GM23338 (cell line): ENCODE measurements at places on chromosomes 5 and 9. TPM values are rescaled to one million over a fixed set of nuclear protein-coding genes. Genes with fewer than 3 reads are reported as not detected.

Gene PTGDS
- 1.9 TPM in 1 of 2 replicates, not detected in the other for total RNA-seq

Gene TMEFF1
- total RNA-seq = 75.8 and 85.2 TPM in 2 replicates

Gene GPRIN1
- 11.7 and 14.6 TPM in 2 replicates for total RNA-seq

Gene PCDHGA10
- 3.4 and 6.5 TPM in 2 replicates for total RNA-seq

Gene SHISAL2B
- 3.9 and 12.3 TPM in 2 replicates for total RNA-seq

Gene STPG3
- total RNA-seq = not detected in 2 replicates

Gene SLC6A19
- not detected in 2 replicates for total RNA-seq

Gene OTP
- not detected in 2 replicates for total RNA-seq

Gene FRRS1L
- total RNA-seq = 0.78 and 1.1 TPM in 2 replicates

GRCh38 chr5:143271431-143271830 is 132.1 kb downstream of the NR3C1 start:
- 0 out of 2 replicates have a peak, but pooled peaks cover 4% of the 10 kb centered on the region for H3K36me3 ChIP-seq
- H3K27me3 ChIP-seq = no peaks in the 10 kb centered on the region
- no peak for DNase-seq
- H3K4me3 ChIP-seq = no peak overlapping the region
- H3K27ac ChIP-seq = no peak overlapping the region
- H3K4me1 ChIP-seq = no peaks in the 10 kb centered on the region

DNA sequence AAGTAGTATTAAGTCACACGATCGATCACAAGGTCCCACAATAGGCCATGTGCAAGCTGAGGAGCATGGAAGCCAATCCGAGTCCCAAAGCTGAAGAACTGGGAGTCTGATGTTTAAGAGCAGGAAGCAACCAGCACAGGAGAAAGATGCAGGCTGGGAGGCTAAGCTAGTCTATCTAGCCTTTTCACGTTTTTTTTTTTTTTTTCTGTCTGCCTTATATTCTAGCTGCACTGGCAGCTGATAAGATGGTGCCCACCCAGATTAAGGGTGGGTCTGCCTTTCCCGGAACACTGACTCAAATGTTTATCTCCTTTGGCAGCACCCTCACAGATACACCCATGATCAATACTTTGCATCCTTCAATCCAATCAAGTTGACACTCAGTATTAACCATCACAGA is 6.5 kb downstream of the PPIP5K2 start:
- DNase-seq = no peak
- no peak overlapping the region for H3K4me3 ChIP-seq
- no peaks in the 10 kb centered on the region for H3K36me3 ChIP-seq
- H3K27ac ChIP-seq = no peak overlapping the region
- no peaks in the 10 kb centered on the region for H3K27me3 ChIP-seq
- no peaks in the 10 kb centered on the region for H3K4me1 ChIP-seq

GRCh38 chr9:3151672-3152576 is 308.0 kb upstream of the PUM3 start:
- H3K36me3 ChIP-seq = no peaks in the 10 kb centered on the region
- H3K4me3 ChIP-seq = no peak overlapping the region
- H3K27me3 ChIP-seq = no peaks in the 10 kb centered on the region
- no peaks in the 10 kb centered on the region; the same call in 1 of the 2 replicates for H3K4me1 ChIP-seq
- no peak for DNase-seq
- H3K27ac ChIP-seq = no peak overlapping the region

DNA sequence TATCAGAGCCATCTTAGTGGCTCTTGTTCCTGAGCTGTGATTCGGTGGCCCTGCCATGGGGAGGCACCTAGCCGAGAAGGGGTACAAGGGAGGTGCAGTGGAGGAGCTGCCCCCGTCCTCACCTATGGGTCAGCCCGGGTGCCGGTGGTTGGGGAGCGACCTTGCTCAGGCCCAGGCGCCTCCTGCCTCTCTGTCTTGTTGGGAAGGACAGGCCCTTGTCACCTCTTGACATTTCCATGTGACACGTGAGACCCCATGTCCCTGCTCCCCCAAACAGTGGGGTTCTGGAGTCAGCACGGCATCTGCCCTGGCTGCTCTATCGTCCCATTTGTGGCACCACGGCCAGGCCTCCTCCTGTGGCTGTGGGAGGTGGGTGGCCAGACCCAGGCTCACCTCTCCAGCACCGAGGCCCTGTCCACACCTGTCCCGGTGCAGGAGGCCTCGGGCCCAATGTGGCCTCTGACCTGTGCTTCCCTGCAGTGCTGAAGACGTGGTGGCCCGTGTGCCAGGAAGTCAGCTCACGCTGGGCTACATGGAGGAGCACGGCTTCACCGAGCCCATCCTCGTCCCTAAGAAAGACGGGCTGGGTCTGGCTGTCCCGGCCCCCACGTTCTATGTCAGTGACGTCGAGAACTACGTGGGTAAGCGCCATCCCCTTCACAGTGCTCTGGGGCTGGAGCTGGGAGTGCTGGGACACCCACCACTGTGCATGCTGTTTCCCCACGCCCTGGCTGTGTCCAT is 68.9 kb downstream of the PHF2 start:
- H3K36me3 ChIP-seq = no peaks in the 10 kb centered on the region
- H3K4me3 ChIP-seq = no peak overlapping the region
- H3K27me3 ChIP-seq = no peaks in the 10 kb centered on the region
- DNase-seq = no peak
- H3K4me1 ChIP-seq = no peaks in the 10 kb centered on the region

DNA sequence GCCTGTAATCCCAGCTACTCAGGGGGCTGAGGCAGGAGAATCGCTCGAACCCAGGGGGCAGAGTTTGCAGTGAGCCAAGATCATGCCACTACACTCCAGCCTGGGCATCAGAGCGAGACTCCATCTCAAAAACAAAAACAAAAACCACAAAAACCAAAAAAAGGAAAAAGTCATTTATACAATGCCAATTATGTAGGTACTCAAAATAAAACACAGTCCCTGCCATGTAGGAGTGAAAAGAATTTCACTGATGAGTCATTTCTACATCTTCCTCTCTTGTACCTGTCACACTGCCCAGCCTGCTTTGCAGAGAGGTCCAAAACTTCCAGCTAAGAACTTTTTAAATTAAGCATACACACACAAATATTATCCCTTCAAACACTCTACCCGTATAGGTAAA is 215.8 kb downstream of the EPB41L4A start:
- no peaks in the 10 kb centered on the region for H3K27me3 ChIP-seq
- H3K4me3 ChIP-seq = no peak overlapping the region
- peaks cover 35% of the 10 kb centered on the region for H3K4me1 ChIP-seq
- DNase-seq = no peak

DNA sequence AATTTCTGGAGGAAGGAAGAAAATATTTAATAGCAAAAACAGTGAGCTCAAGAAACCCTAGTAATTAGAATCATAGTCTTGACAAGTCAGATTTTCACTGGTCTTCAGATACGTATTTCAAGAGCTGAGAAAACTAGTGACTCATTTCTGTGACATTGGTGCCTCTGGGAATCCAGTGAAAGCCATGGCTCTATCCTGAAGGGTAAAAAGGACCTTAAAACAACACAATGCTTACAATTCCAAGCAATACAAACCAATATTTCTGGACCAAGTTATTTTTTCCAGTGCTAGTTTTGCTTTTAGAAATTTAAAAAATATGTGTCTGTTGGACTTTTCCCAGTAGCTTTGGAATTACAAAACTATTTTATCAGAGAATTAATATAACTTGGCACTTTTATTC is 140.3 kb downstream of the LPAR1 start:
- no peak overlapping the region for H3K4me3 ChIP-seq
- no peak for DNase-seq
- no peaks in the 10 kb centered on the region for H3K27me3 ChIP-seq
- H3K4me1 ChIP-seq = no peaks in the 10 kb centered on the region
- H3K27ac ChIP-seq = no peak overlapping the region
- no peaks in the 10 kb centered on the region for H3K36me3 ChIP-seq

DNA sequence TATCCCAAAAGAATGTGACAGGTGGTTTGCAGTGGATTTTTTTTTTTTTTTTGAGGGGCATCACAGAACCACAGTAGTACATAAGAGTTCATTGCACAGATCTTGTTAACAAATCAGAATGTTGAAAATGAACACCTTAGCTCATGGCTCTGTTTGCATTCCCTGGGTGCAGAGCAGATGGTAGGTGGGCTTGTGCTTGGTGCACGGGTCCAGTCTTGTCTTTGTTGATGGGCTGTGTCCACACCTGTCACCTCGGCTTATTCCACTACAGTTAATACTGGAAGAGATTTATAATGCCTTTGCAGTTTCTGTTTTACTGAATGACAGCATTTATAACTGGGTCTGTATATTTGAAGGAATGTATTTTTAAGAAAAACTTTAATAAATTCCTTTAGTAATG is 146.6 kb downstream of the KDM4C start:
- no peaks in the 10 kb centered on the region for H3K27me3 ChIP-seq
- no peak overlapping the region for H3K4me3 ChIP-seq
- H3K36me3 ChIP-seq = no peaks in the 10 kb centered on the region
- no peak overlapping the region for H3K27ac ChIP-seq
- no peak for DNase-seq

- H3K27ac ChIP-seq = no peak overlapping the region
- H3K27me3 ChIP-seq = no peaks in the 10 kb centered on the region
- no peak overlapping the region for H3K4me3 ChIP-seq
- DNase-seq = no peak
- no peaks in the 10 kb centered on the region for H3K36me3 ChIP-seq
These were observed 1711.9 kb upstream of the CDH9 start for GRCh38 chr5:28750251-28750650.

GRCh38 chr9:90832261-90832660 is 30.6 kb downstream of the SYK start:
- no peaks in the 10 kb centered on the region for H3K4me1 ChIP-seq
- no peaks in the 10 kb centered on the region for H3K36me3 ChIP-seq
- DNase-seq = no peak
- H3K27ac ChIP-seq = no peak overlapping the region

- no peak overlapping the region for H3K27ac ChIP-seq
- no peak overlapping the region for H3K4me3 ChIP-seq
- no peaks in the 10 kb centered on the region for H3K36me3 ChIP-seq
- no peaks in the 10 kb centered on the region for H3K27me3 ChIP-seq
- H3K4me1 ChIP-seq = no peaks in the 10 kb centered on the region
These were observed 24.7 kb upstream of the RXRA start for GRCh38 chr9:134301387-134302129.

DNA sequence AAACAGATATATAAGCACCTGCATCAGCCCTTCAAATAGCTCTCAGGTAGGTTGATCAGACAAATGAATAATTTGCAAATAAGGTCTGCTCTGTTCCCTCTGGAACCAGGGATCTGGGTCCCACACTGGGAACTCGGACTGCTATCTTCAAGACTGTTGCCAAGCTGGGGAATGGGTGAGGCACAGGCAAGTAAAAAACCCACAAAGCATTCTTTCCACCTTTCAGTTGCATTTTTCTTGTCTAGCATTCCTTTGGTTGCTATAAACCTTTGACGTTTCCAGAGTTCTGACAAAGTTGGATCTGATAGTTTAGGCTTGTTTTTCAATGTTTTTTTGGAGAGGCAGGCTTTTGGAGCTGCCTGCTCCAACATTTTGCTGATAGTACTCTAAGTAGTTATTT is 20.1 kb downstream of the FBXL17 start:
- peaks cover 13% of the 10 kb centered on the region; the same call in 1 of the 2 replicates for H3K4me1 ChIP-seq
- peak; percentile 14 for DNase-seq
- H3K36me3 ChIP-seq = no peaks in the 10 kb centered on the region
- H3K4me3 ChIP-seq = no peak overlapping the region

DNA sequence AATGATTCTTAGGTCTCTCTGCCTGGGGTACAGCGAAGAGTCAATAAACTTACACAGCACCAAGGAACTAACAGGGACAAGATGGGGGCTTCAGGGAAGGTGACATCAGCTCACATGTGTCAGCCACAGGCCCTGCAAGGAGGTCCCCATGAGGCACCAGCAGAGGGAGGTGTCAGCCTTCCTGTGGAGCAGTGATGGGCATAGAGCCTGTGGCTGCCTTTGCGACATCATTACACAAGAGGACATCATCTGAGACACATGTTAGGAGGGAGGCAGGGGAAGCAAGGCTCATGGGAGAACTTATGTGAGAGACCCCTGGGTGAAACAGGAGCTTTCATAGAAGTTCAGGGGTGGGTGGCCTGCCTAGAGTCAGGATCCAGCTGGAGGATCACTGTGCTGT is 389.6 kb downstream of the SEMA5A start:
- no peaks in the 10 kb centered on the region for H3K36me3 ChIP-seq
- no peaks in the 10 kb centered on the region for H3K4me1 ChIP-seq
- no peaks in the 10 kb centered on the region for H3K27me3 ChIP-seq
- DNase-seq = peak; percentile 66
- no peak overlapping the region for H3K27ac ChIP-seq

GRCh38 chr5:167790462-167791260 is 500.8 kb upstream of the WWC1 start:
- H3K27me3 ChIP-seq = no peaks in the 10 kb centered on the region
- H3K27ac ChIP-seq = no peak overlapping the region
- H3K4me1 ChIP-seq = peaks cover 14% of the 10 kb centered on the region; the same call in 1 of the 2 replicates
- no peaks in the 10 kb centered on the region for H3K36me3 ChIP-seq
- no peak overlapping the region for H3K4me3 ChIP-seq

GRCh38 chr5:21236971-21237427 is 1249.0 kb upstream of the CDH18 start:
- H3K27me3 ChIP-seq = no peaks in the 10 kb centered on the region
- DNase-seq = no peak
- H3K4me3 ChIP-seq = no peak overlapping the region
- H3K36me3 ChIP-seq = no peaks in the 10 kb centered on the region
- H3K4me1 ChIP-seq = no peaks in the 10 kb centered on the region
- H3K27ac ChIP-seq = no peak overlapping the region
